Vein endothelial cell (primary cell): ENCODE measurements at places on chromosomes 1 and 21. TPM values are rescaled to one million over a fixed set of nuclear protein-coding genes. Genes with fewer than 3 reads are reported as not detected.

The GJB3 gene
- total RNA-seq = under 0.01 TPM in 1 of 2 replicates, not detected in the other

The ALPL gene
- total RNA-seq = 0.19 and 0.33 TPM in 2 replicates

The PODN gene
- total RNA-seq = under 0.01 and 0.19 TPM in 2 replicates

The ARHGEF16 gene
- 1.1 and 1.3 TPM in 2 replicates for total RNA-seq

The KRTAP19-1 gene
- total RNA-seq = not detected in 2 replicates

The SPRR3 gene
- total RNA-seq = not detected in 2 replicates

The MPL gene
- under 0.01 and 0.10 TPM in 2 replicates for total RNA-seq

The FAM43B gene
- total RNA-seq = not detected in 2 replicates
